ENCODE measurements at places on chromosomes 12 and 14.

DNA sequence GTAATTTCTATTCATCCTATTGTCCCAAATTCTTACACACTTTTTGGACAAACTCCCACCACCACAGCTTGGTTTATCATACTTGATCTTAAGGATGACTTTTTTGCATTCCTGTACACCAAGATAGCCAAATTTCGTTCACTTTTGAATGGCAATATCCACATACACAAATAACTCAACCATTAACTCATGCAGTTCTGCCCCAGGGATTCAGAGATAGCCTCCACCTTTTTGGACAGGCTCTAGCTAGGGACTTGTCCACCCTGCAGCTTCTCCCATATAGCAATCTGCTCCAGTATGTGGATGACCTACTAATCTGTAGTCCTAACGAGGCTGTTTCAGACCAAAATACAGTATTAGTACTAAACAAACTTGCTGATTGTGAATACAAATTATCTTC, 32.7 kb upstream of the OXA1L start:
- peaks cover 6% of the 10 kb centered on the region for H3K4me1 ChIP-seq
- no peaks in the 10 kb centered on the region for H3K27me3 ChIP-seq
- H3K27ac ChIP-seq: no peak overlapping the region
- no peak for DNase-seq
- no peak overlapping the region for H3K4me3 ChIP-seq

GRCh38 chr12:46982629-46983392, 96.6 kb upstream of the PCED1B start:
- no peaks in the 10 kb centered on the region for H3K36me3 ChIP-seq
- H3K27me3 ChIP-seq: no peaks in the 10 kb centered on the region
- no peaks in the 10 kb centered on the region for H3K4me1 ChIP-seq
- no peak for DNase-seq
- H3K4me3 ChIP-seq: no peak overlapping the region

DNA sequence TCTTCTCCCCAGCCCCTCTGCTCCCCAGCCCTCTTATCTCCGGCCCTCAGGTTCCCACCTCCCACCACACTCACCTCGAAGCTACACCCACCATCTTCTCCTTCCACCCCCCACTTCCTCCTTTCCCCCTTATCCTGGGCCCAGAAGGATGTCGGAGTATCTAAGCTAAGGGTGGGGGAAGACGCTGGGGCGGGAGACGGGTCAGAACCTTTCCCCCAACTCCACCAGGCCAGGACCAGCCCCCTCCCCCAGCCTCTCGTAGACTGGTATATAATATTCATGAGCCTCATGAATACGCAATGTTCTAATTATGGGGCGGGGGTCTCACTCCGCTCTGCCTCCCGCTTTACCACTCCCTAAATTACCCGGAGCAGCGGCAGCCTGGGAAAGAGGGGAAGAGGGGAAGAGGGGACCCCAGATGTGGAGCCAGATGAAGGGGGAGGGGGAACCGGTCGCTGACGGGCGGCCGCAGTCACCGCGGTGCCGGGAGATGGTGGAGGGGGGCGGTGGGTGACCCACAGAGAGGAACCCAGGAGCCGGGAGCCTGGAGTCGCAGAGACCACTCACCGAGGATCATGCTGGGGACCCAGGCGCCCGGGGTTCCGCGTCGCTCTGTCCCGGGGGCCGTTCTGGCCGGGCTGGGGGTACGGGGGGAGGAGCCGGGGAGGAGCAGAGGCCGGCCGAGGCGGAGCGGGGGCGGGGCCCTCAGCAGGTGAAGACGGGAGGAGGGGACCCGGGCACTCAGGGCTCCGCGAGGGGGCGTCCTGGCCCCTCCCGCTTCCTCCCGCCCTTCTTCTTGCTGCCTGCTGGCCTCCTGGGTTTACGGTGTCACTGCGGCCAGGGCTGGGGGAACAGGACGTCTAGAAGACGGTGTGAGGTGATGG, 6.4 kb upstream of the ZNF385A start:
- no peaks in the 10 kb centered on the region for H3K27me3 ChIP-seq
- peak overlapping the region; percentile 57 for H3K4me3 ChIP-seq
- H3K36me3 ChIP-seq: no peaks in the 10 kb centered on the region
- 0 out of 2 replicates have a peak, but pooled peaks cover 3% of the 10 kb centered on the region for H3K4me1 ChIP-seq
- DNase-seq: peak; percentile 61

GRCh38 chr14:55254581-55254980, 16.6 kb upstream of the FBXO34 start:
- H3K27ac ChIP-seq: no peak overlapping the region
- DNase-seq: no peak
- no peaks in the 10 kb centered on the region for H3K4me1 ChIP-seq

- H3K4me3 ChIP-seq: no peak overlapping the region
- H3K36me3 ChIP-seq: no peaks in the 10 kb centered on the region
- H3K4me1 ChIP-seq: no peaks in the 10 kb centered on the region
- DNase-seq: no peak
- H3K27ac ChIP-seq: no peak overlapping the region
- H3K27me3 ChIP-seq: no peaks in the 10 kb centered on the region
Observed at GRCh38 chr14:103172921-103173320, 49.7 kb downstream of the TNFAIP2 start.

- DNase-seq: no peak
- H3K27me3 ChIP-seq: no peaks in the 10 kb centered on the region
- no peaks in the 10 kb centered on the region for H3K36me3 ChIP-seq
Observed at GRCh38 chr14:50828721-50829488, 2.1 kb downstream of the NIN start.

GRCh38 chr12:116171549-116171948, 105.9 kb downstream of the MED13L start:
- H3K4me1 ChIP-seq: 0 out of 2 replicates have a peak, but pooled peaks cover 8% of the 10 kb centered on the region
- no peaks in the 10 kb centered on the region for H3K36me3 ChIP-seq

DNA sequence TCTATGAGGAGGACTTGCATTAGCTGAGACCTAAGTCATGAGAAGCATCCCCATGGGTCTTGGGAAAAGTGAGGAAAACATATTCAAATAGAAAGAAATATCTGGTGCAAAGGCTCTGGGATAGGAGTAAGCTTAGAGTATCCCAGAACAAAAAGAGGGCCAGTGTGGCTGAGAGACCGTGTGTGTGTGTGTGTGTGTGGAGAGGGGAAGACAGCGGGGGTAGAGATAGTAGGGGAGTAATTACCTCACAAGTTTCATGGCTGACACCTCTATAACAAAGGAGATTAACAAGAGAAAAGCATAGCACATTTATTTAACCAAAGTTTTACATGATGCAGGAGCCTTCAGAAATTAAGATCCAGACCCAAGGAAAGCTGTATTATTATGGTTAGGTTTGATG, 440.5 kb downstream of the RAD51B start:
- no peak overlapping the region for H3K27ac ChIP-seq
- H3K27me3 ChIP-seq: no peaks in the 10 kb centered on the region
- H3K36me3 ChIP-seq: no peaks in the 10 kb centered on the region
- no peak overlapping the region for H3K4me3 ChIP-seq
- DNase-seq: no peak

DNA sequence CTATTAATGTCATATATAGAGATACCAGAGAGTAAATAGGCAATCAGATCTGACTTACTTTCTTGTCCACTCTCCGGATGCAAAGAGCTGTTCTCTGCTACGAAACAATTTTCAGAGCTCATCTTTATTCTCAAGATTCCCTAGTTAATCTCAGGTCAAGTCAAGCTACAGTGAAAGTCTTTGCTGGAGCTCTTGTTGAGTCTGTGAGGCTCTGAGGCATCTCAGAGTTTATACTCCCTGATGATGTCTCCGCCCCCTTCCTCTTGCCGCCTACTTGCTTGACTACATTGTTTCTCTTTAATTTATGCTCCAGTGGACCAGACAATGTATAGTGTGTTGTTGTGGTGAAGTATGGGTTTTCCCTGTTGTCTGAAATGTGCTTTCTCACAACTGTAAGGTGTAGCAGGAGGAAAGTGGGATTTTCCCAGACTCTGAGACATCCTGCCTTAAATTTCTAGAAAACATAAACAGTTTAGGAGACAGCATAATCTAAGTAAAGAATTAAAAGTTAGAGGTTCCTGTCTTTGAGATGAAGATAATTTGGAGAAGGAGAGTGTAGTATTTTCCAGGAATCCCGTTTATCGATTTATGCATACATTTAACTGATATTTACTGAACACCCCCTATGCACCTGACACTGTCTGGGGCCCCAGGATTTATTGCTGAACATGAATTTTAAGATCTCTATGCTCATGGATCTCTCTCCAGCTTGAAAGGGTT, at the start of gene CD69:
CD69 (minus strand) TSS at position 203 of the 720 bp plus-strand sequence; CDS start at position 122, 81 bp downstream.
- no peaks in the 10 kb centered on the region for H3K27me3 ChIP-seq
- no peak within 1 kb of the TSS for H3K27ac ChIP-seq
- peaks cover 13% of the 10 kb centered on the region for H3K4me1 ChIP-seq
- H3K36me3 ChIP-seq: no peaks in the 10 kb centered on the region
- H3K4me3 ChIP-seq: no peak within 1 kb of the TSS
- DNase-seq: no peak

GRCh38 chr14:70692210-70692609, 50.5 kb downstream of the TTC9 start:
- H3K27me3 ChIP-seq: no peaks in the 10 kb centered on the region
- peak overlapping the region; percentile 88 for H3K27ac ChIP-seq
- peak; percentile 67 for DNase-seq
- no peak overlapping the region for H3K4me3 ChIP-seq
- H3K4me1 ChIP-seq: peaks cover 9% of the 10 kb centered on the region
- no peaks in the 10 kb centered on the region for H3K36me3 ChIP-seq

GRCh38 chr14:21912367-21912766, 238.7 kb upstream of the OR4E1 start:
- no peaks in the 10 kb centered on the region for H3K4me1 ChIP-seq
- no peak overlapping the region for H3K27ac ChIP-seq
- H3K36me3 ChIP-seq: no peaks in the 10 kb centered on the region
- H3K27me3 ChIP-seq: no peaks in the 10 kb centered on the region

- no peak overlapping the region for H3K4me3 ChIP-seq
- no peaks in the 10 kb centered on the region for H3K36me3 ChIP-seq
- no peaks in the 10 kb centered on the region for H3K4me1 ChIP-seq
Observed at GRCh38 chr14:25074099-25074685, 24.2 kb upstream of the STXBP6 start.

- no peaks in the 10 kb centered on the region for H3K4me1 ChIP-seq
- DNase-seq: no peak
- no peaks in the 10 kb centered on the region for H3K36me3 ChIP-seq
- H3K4me3 ChIP-seq: no peak overlapping the region
Observed at GRCh38 chr12:26172946-26173552, 22.3 kb upstream of the SSPN start.

DNA sequence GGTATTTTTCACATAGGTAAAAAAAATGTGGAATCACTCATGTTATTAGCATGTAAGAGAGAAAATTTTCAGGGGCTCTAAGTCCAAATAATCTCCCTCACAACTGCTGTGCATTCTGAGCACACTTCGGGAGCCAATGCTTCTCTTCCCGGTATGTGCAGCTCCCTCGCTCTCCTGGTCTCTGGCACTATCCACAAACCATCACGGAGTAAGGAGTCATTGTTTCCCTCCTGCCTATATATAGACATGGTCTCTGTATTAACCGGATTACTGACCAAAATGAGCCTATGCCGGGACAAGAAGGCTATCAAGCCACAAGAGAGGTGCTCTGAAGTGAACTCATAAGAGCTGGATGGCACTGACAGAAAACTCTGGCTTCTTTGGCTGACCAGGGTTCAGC, 13.4 kb downstream of the HECTD4 start:
- H3K36me3 ChIP-seq: no peaks in the 10 kb centered on the region
- DNase-seq: no peak
- H3K4me3 ChIP-seq: no peak overlapping the region
- H3K27me3 ChIP-seq: no peaks in the 10 kb centered on the region
- no peak overlapping the region for H3K27ac ChIP-seq

GRCh38 chr12:106362971-106363370, 5.4 kb downstream of the POLR3B start:
- H3K27ac ChIP-seq: no peak overlapping the region
- H3K4me1 ChIP-seq: 0 out of 2 replicates have a peak, but pooled peaks cover 4% of the 10 kb centered on the region
- DNase-seq: no peak
- H3K4me3 ChIP-seq: no peak overlapping the region

DNA sequence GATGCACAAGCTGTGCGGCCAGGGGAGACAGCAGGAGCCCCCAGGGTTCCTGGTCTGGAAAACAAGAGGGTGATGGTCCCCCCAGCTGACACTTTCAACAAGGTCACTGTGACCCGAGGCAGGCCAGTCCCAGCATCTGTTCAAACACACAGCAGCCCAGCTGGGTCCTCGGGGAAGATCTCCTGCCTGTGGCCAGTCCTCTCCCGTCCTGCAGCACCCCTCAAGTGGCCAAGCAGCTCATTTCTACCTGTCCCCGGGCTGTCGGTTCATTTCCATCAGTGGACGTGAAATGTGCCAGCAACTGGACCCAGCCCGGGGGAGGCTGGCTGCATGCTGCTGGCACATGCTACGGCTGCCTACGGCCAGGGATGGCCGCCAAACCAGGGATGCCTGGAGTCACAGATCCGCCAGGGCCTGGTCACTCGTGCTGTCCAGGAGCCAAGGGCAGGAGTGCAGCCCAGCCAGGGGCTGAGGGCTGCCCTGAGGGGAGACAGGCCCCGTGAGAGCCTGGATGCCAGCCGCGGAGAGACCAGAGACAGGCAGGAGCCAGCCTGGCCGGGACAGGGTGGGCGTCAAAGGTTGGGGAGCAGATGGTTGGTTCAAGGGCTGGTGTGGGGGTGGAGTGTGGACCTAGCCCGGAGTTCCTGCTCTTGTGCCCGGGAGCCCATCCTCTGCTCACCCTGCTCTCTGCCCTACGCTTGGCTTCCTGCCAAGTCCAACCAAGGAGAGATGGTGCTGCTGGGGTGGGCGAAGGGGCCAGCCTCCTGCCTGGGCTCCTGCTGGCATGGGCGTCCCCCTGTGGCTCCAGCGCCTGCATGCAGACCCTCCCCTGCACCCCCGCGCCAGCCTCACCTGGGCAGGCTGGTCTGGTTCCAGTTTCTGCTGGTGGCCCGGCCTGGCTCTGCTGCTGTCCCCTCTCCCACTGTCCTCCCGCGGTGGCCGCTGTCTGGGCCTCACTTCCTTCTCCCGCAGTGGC, 143.8 kb downstream of the ADGRD1 start:
- H3K4me3 ChIP-seq: no peak overlapping the region
- no peaks in the 10 kb centered on the region for H3K27me3 ChIP-seq
- H3K36me3 ChIP-seq: no peaks in the 10 kb centered on the region
- no peak overlapping the region for H3K27ac ChIP-seq

DNA sequence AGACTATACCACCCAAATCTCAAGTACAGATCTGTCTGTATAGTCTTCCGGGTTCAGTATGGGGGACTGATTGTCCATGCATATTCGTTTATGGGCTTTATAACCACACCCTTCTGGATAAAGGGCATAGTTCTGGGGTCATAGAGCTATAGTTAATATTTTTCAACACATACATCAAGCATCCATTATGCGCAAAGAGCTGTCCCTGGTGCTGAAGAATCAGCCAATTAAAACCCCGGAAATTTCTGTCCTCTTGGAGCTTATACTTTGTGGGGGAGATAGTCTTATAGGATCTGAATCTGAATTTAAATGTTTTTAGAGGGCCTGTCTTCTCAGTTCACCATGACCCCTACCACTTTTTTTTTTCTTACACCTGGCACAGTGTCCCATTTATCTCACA, 256.7 kb downstream of the SUDS3 start:
- H3K27me3 ChIP-seq: no peaks in the 10 kb centered on the region
- H3K36me3 ChIP-seq: no peaks in the 10 kb centered on the region
- H3K27ac ChIP-seq: no peak overlapping the region
- no peak for DNase-seq
- no peaks in the 10 kb centered on the region for H3K4me1 ChIP-seq

Data from MM.1S (cell line).